Activated CD8-positive, alpha-beta memory T cell treated with anti-CD3 and anti-CD28 coated beads for 4 hours (primary cell): ENCODE measurements at places on chromosomes 3 and 15.

GRCh38 chr3:32249184-32249782 lies 10.8 kb downstream of the CMTM8 start:
- no peak for DNase-seq

- DNase-seq, result no peak
Measured at GRCh38 chr15:43483297-43484128, 9.4 kb downstream of the TP53BP1 start.

- no peak for DNase-seq
Measured at GRCh38 chr15:60538129-60538528, 59.2 kb upstream of the ICE2 start.

DNA sequence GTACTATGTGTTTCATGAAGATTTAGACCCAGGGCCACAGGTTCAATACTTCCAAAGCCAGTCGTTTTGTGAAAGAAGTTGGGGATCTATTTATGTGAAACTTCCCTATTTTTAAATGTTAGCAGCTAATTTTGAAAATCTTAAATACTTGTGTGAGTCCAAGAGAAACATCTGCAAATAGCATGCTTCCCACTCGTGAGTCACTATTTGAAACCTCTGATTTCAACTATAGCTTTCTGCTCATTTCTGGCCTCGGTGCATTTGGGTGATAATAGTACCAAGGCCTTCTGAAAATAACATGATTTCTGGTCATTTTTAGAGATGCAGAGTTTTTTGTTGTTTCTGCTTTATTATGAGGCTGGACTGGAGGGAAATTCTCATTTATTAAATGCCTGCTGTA lies 110.0 kb downstream of the OPA1 start:
- no peak for DNase-seq

- no peak for DNase-seq
Measured at GRCh38 chr3:85783291-85783690, 824.5 kb downstream of the CADM2 start.

- DNase-seq, result no peak
Measured at GRCh38 chr15:28191832-28192231, 92.7 kb upstream of the OCA2 start.

DNA sequence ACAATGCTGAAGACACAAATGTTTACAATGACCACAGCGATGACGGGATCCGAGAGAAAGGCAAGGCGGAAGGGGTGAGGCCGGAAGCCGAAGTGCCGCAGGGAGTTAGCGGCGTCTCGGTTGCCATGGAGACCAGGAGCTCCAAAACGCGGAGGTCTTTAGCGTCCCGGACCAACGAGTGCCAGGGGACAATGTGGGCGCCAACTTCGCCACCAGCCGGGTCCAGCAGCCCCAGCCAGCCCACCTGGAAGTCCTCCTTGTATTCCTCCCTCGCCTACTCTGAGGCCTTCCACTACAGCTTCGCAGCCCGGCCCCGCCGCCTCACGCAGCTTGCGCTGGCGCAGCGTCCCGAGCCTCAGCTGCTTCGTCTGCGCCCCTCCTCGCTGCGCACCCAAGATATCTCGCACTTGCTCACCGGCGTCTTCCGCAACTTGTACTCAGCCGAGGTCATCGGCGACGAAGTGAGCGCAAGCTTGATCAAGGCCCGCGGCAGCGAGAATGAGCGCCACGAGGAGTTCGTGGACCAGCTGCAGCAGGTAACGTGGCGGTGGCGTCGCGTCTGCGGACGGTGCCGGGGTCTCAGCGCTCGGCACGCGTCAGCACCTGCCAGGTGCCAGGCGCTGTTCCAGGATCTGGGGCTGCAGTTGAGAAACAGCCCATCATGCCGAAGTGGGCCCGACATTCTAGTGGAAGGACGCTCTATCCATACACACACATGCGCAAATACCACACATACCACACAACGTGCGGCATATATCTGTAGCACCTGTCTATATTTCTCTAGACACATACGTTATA lies at the start of gene DLEC1:
DLEC1 (plus strand) TSS at position 108 of the 798 bp plus-strand sequence; CDS start at position 126, 18 bp downstream.
- peak; percentile 51 for DNase-seq
